Renal cortical epithelial cell (primary cell): ENCODE measurements at places on chromosomes 2 and 18. TPM values are rescaled to one million over a fixed set of nuclear protein-coding genes. Genes with fewer than 3 reads are reported as not detected.

The QPCT gene
- total RNA-seq, result 81.8 and 83.0 TPM in 2 replicates

GRCh38 chr18:8326763-8327394, 282.4 kb upstream of the RAB12 start:
- no peak for DNase-seq

DNA sequence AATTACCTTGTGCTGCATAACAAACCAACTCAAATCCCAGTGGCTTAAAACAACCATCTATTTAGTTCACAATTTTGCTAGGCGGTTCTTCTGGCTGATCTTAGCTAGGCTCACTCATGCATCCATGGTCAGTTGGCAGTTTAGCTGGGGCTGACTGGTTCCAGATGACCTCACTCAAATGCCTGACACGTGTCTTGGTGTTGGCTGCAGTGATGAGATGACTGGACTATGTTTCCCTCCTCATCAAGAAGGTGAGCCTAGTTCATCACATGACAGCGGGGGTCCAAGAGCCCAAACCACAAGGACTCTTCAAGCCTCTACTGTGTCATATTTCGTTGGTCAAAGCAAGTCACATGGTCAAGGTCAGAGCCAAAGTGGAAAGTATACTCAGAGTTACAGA, 42.7 kb upstream of the ACTR3 start:
- DNase-seq, result peak; percentile 96

DNA sequence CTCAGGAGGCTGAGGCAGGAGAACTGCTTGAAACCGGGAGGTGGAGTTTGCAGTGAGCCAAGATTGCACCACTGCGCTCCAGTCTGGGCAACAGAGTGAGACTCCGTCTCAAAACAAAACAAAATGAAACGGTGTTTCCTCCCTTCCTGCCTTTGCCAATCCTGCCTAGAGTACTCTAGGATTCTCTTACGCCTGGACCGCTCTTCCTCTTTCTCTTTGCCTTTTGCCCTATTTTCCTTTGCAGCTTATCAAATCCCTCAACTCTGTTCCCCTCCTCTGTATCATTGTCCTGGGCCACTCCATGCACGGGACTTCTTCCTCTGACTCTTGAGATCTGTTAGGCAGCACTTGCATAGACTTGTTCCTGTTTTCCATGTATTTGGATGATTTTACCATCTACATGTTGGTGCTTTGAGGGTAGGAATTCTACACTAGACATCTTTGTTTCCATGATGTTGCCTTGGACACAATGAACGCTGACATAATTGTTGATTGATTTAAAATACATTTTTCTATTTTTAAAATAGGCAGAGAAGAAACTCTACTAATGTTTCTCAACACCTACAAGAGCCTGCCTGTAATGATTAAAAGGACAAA, 24.8 kb upstream of the ACYP2 start:
- DNase-seq, result no peak

DNA sequence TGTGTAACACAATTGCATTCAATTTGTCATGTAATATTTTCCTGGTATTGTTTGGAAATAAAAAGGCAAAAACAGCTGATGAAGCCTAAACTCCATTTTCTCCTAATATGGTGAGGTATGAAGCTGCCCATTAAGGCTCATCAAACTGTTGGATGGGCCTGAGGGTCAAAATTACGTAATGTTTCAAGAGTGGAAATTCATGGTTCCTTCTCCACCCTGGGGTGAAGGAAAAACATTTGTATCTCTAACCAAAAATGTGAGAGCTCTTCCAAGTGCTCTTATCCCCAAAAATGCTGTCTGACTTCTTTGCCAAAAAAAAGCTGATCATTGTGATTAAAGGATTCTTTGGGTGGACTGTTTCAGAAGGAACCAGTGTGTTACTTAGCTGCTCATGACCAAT, 91.8 kb downstream of the ARHGAP28 start:
- no peak for DNase-seq
